CD4-positive, alpha-beta T cell treated with Interleukin-10 for 1 hour (primary cell): ENCODE measurements at places on chromosomes 5 and 9.
A peak's percentile ranks its signal among the peaks of the same experiment; 100 is the strongest.

GRCh38 chr5:30900367-30900766, 293.1 kb upstream of the CDH6 start:
- no peak for DNase-seq

GRCh38 chr9:131704141-131704983, 35.5 kb downstream of the RAPGEF1 start:
- DNase-seq: no peak

GRCh38 chr9:91896513-91897121, 53.4 kb downstream of the ROR2 start:
- DNase-seq: no peak

- DNase-seq: peak; percentile 22
These were observed 55.9 kb upstream of the IL6ST start for GRCh38 chr5:56050551-56051255.

DNA sequence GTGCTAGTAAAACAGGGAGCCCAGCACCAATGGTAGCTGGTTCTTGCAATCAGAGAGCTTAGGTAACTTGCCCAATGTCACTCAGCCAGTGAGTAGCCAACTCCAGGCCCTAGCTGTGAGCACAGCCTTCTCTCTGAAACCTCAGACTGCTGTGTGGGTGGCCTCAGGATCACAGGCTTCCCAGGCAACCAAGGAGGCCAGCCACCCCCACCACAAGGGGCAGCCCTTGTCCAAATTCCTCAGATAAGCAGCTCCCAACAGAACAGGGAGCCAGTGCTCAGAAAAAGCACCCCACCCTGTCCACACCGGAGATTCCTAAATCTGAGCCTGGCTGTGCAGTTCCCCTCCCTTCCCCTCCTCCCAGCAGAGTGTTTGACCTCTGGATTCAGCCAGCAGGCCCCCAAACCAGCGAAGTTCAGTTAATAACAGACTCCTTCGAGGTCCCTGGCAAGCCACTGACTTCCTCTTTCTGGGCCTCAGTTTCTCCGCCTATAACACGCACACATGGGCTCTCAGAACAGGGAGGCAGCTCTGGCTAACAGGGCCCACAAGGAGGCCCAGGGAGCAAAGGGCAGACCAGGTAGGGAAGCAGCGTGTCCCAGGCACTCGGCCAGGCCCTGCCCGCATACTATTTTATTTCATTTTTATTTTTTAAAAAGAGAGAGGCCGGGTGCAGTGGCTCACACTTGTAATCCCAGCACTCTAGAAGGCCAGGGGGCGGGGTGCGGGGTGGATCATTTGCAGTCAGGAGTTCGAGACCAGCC, 2.7 kb downstream of the EEIG1 start:
- DNase-seq: no peak

DNA sequence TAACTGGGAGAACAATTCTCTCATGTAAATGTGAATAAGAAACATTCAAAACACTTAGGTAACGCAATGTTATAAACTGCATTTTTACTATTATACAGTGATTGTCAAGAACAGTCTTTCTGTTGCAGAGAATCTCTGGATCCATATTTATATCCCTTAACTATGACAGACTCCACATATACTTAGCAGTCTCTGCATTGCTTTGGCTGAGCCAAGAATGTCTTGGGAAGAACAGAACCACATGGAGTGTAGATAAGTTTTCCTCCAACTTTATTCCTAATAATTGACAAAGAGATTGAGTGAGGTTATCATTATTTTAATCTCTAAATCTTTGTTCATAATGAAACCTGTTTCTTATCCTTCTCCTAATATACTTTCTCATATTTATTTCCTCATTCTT, 15.6 kb upstream of the RLN1 start:
- DNase-seq: no peak

- DNase-seq: no peak
These were observed 1523.9 kb downstream of the MAT2B start for GRCh38 chr5:165029099-165029870.

DNA sequence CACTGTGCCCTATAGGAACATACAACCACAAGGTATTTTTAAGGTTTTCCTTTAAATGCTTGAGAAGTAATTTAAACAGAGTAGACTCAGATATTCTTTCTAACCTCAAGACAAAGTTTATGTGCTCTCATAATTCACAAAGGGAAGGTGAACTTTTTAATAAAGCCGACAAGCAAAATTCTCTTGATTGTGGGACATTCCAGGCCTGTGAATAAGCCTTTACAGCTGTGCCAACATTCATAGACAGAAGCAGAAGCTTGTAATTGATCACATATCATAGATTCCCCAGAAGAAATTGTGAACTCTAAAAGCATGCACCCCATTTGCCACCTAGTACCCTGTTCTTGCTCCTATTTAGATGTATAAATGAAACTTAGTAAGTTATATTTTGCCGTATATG, 1107.8 kb upstream of the SEMA6A start:
- DNase-seq: no peak
